NCI-H82 (cell line): ENCODE measurements at places on chromosomes 13 and 19.

- DNase-seq = no peak
Observed at GRCh38 chr13:111269508-111269907, 50.9 kb upstream of the TEX29 start.

GRCh38 chr19:21463449-21464105 lies 41.8 kb upstream of the ZNF429 start:
- peak; percentile 79 for DNase-seq

- no peak for DNase-seq
Observed at GRCh38 chr19:29378543-29379080, 147.2 kb upstream of the VSTM2B start.

GRCh38 chr13:30103161-30103840 lies 204.1 kb downstream of the KATNAL1 start:
- no peak for DNase-seq

DNA sequence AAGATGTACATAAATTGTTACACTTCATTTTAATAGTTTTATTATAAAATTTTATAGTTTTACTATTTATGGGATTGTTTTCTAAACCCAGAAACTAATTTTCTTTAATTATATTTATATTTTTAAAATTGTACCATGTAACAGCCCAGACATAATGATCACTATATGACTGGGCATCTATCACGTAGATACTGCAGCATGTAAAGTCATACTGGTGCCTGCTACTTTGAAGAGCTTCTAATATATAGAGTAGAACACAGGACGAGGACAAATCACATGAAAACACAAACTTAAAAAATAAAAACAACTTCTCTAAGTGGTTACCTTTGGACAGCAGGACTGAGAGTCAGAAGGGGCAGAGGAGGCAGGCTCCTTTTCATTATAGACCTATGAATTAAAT lies 5.3 kb downstream of the ELF1 start:
- DNase-seq = no peak

- no peak for DNase-seq
Observed at GRCh38 chr19:53882391-53883050, 524 bp downstream of the PRKCG start.

DNA sequence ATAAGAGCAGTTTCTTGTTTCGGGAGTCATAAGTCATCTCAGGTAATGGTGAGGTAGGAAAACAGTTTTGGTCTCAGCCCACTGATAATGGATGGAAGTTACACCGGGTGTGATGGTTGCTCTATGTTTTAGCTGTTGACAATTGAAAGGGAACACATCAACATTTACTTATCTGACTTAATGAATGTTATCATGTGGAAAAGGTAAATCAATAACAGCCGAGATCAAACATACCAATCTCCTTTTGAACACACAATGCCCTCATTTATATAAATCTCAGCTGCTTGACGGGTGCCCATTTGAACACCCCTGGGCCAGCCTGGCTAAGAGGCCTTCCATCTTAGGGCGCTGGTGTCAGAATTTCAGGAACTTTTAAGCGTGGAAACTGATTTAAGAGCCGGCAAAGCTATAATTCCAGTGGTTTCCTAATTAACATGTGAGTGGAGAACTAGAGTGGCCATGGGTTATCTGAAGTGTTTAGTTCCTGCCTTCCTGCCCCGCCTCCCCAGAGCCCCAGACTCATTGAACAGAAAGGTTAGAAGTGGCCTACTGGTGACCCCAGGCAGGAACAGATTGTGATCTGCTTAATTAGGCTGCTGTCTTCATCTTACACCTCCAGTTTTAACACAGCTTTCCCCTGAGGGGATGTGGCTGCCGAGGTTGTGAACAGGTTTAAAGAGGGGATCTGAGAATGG lies 572.7 kb downstream of the FGF9 start:
- no peak for DNase-seq

GRCh38 chr13:21202767-21203531 lies 26.5 kb downstream of the MRPL57 start:
- DNase-seq = no peak

GRCh38 chr13:90732049-90732448 lies 615.4 kb upstream of the MIR17HG start:
- peak; percentile 23 for DNase-seq

DNA sequence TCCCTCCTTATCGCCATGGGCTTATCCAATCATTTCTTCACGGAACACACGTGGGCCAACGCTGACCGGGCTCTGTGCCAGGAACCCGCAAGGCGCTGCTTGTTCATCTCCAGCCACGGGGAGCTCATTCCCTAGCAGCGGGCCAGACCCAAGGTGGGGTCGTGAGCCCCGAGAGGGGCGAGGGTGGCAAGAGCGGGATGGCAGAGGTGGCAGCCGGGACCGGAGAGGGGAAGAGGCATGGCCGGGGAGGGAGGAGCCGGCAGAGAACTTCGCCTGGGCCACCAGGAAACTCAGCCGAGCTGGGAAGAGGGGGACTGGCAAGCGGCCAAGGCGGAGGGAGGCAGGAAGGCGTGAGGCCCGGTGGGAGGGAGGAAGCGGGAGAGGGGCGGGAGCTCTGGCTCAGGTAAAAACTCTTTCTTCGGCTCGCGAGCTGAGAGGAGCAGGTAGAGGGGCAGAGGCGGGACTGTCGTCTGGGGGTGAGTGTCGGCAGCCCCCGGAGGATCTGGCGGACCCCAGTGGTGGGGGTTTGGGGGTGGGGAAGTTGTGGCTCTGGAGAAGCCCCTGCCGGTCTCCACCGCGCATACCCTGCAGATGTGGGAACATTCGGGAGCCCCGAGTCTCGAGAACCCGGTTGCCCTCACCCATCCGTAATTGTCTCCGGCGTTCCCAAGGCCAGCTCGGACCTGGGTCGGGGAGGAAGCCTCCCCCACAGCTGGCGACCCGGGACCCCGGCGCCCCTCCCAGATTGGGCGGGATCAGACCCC lies at the start of gene B3GNT3:
TSS of gene B3GNT3 (plus strand) at position 408 of the 764 bp plus-strand sequence. CDS start 12,670 bp downstream, outside the sequence.
- DNase-seq = peak; percentile 60

- peak; percentile 59 for DNase-seq
Observed at GRCh38 chr19:22545751-22546150, 88.4 kb upstream of the ZNF492 start.

- no peak for DNase-seq
Observed at GRCh38 chr13:50235604-50236342, 220.5 kb downstream of the KCNRG start.

DNA sequence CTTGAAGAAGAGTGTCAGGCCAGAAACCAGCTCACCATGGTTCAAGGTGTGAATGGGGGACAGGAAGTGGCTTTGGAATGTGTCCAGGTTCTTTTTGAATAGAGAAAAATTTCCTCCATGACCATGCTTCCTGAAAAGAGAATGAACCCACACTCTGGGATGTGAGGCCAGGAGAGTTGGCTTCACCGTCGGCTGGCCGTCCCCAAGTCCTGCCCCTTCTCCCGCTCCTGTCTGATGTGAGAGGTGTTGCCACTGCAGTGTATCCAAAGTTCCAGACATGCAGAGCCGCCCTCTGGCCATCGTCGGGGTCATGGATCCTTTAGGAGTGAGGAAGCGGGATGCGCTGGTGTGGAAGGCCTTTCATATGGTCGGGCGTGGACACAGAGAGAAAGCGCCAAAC lies 101.2 kb downstream of the COL4A2 start:
- DNase-seq = no peak

DNA sequence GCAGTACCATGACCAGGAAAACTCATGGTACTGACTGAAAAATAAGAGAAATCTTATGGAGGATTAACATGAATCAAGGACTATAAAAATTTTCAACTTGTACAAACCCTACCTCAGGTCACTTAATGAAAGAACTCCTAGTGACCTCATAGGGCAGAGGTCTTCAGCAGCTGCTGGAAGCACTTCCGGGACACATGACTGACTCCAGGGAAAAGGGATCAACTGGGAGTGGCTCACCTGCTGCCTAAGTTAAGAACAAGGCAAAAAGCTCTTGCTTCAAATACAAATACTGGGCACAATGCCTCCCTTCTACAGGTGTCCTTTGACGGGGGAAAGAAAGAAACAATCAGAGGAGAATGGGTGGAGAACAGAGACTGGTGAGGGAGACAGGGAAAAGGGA lies 18.6 kb downstream of the DOCK9 start:
- DNase-seq = peak; percentile 72

DNA sequence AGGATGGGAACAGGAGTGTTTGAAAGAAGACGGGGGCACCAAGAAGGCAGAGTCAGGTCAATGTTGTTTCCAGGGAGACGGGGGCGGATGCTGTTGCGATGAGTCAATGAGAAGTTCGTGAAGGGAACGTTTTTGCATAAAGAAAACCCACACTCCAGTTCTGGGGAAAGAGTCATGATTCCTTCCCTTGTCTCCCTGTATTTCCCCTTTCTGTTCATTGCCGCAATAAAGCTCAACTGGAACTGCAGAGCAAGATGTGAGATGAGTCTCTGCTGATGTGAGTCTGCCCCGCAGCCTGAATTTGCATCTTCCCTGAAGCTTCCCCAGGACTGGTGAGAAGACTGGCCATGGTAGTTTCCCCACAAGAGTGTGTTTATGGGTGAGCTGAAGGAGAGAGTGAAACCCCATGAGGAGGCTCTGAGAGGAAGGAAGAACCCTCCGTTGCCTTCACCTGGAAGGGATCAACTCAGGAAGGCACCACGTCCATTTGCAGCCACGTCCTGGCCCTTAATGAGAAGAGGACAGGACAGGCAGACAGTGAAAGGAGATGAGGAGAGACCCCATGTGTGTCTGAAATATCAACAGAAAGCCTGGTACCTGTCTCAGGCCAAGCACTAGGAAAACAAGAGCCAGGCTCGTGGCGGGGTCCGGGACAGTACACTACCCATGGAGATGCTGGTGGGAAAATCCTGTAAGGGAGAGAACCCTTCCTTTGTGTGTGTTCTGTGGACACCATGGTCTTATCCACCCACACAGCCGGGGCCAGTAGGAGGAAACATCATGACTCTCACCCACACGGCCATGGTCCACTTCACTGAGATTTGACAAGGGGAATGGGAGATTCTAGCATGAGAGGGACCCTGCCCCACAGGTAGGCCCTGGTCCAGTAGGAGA lies 13.7 kb downstream of the LILRA1 start:
- no peak for DNase-seq

GRCh38 chr13:94987081-94987480 lies 274.7 kb upstream of the SOX21 start:
- DNase-seq = no peak

- no peak for DNase-seq
Observed at GRCh38 chr19:10379880-10380312, 476 bp downstream of the TYK2 start.

GRCh38 chr13:64471916-64472315 lies 2758.2 kb downstream of the PCDH9 start:
- DNase-seq = no peak

- DNase-seq = no peak
Observed at GRCh38 chr19:43779147-43779819, 1.5 kb downstream of the KCNN4 start.

DNA sequence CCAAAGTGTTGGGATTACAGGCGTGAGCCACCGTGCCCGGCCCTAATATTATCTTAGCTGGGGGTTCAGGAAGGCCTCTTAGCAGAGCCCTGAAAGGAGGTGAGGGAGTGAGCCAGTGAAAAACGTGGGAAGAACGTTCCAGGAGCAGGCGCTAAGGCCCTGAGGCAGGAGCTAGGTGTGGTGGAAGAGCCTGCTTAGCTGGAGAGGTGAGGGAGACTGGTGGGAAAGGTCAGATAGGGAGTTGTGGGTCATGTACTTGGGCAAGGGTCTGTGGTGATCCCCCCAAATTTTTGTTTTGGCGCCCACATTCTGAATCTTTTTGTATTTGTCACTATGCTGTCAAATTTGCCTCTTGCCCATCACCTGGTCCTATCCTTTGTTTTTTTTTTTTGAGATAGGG lies 5.1 kb upstream of the INAFM1 start:
- no peak for DNase-seq

GRCh38 chr13:111117289-111117688 lies 2.2 kb downstream of the ARHGEF7 start:
- DNase-seq = no peak

- no peak for DNase-seq
Observed at GRCh38 chr13:43353631-43354030, 330.2 kb downstream of the DNAJC15 start.

DNA sequence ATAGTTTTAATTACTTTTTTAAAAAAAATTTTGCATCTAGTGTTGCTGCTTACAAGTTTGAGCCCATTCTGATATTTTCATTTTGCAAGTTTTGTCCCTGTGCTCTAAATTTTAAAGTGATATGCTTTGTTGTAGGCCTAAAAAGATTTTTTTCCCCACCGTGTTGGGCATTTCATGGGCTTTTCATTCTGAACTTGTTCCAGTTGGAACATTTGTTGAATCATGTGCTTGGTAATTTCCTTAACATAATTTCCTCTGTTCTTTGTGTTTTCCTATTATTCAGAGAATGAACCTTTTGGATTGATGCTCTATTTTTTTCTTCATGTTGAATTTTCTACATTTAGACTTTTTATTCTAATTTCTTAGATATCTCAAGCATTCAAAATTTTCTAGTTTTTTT lies 206.4 kb upstream of the SPRY2 start:
- DNase-seq = no peak

GRCh38 chr13:101522607-101523006 lies 70.1 kb downstream of the ITGBL1 start:
- DNase-seq = no peak

DNA sequence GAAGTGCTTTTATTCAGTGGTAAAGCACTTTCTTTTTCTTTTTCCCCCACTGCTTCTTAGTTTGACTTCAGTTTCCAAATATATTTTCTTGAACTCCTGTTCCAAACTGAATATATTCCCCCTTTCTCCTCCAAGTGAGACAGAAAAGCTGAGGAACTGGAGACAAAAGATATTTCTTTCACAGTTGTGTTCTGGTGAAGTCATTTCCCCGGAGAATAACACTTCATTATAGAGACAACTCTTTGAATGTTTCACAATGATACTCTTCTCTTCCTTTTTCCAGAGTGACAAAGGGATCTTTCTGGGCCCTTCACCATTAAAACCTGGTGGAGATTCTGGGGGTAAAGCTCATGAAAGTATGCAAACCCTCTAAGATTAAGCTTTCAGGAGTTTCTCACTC lies 860.8 kb upstream of the SLITRK5 start:
- peak; percentile 53 for DNase-seq

DNA sequence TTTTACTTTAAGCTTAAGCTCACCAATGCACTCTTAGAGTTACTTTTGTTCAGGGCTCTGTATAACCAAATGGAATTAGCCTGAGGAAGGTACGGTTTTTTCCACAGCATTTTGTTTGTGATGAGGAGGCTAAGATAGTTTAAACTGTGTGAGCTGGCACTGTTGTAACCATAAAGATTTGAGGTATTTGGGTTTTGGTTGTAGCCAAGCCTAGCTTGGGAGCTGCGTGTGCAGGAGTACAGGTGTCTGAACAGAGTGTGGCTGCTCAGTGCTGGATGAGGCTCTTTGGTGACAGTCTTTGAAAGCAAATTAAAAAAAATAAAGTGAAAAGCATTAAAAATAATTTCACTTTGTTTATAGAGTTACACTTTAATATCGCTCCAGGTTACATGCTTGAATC lies 56.0 kb downstream of the ARHGEF7 start:
- no peak for DNase-seq

GRCh38 chr19:49502866-49503581 lies 6.8 kb downstream of the RPS11 start:
- DNase-seq = peak; percentile 77
